ENCODE measurements at places on chromosomes 2 and 18.

GRCh38 chr2:235727174-235727573 is 233.3 kb downstream of the AGAP1 start:
- no peak for DNase-seq

DNA sequence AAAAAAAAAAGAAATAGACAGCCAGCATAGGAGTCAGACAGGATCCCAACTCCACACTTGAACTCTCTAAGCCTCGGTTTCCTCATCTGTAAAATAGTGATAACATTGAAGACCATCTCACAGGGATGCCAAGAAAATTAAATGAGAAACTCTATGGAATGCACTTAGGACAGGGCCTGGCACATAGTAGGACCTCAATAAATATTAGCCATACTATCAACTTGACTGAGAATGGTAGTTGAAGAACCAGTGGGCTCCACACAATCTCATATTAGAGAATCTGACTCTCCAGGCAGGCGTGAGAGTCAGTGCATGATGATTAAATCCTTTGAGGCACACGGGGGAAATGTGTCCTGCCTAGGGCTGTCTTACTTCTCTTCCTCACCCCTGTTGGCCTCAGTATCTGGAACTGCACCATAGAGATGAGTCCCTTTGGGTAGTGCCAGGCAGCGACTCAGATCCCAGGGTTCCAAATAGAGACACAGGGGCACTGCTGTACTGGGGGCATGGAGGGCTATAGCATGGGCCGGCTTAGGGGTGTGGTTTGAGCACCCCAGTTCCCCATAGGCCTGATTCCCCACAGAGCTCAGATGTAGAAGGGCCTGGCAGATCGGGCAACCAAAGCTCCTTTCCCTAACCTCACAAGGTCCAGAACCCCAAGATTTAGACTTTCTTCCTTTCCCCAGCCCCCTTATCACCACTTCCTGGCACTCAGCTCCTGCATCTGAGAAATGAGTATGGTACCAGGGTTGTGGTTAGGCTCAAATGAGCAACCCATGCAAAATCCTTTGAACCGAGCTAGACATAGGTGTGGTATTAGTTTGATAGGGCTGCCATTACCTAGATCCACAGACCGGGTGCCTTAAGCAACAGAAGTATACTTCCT is 51.3 kb upstream of the CAB39 start:
- no peak for DNase-seq

- no peak for DNase-seq
Measured at GRCh38 chr2:187875261-187876141, 321.3 kb upstream of the TFPI start.

- DNase-seq = no peak
Measured at GRCh38 chr2:70522627-70523026, 31.0 kb downstream of the TGFA start.

DNA sequence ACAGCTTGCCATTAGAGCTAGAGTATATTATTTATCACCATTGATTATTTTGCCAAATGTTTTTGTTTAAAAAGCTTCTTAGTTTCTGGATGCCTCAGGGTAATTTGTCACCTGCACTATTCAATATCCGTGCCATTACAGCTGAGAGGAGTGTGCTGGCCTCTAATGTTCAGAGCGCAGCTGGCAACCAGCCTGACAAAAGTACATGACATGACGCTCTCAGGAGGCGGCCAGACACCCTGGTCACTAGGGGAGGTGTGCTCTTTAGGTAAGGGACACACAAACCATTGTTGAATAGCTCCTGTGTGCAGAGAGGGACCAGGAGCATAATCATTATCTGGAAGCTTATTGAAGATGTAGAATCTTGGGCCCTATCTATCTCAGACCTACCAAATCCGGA is 20.3 kb downstream of the LIMS1 start:
- no peak for DNase-seq

DNA sequence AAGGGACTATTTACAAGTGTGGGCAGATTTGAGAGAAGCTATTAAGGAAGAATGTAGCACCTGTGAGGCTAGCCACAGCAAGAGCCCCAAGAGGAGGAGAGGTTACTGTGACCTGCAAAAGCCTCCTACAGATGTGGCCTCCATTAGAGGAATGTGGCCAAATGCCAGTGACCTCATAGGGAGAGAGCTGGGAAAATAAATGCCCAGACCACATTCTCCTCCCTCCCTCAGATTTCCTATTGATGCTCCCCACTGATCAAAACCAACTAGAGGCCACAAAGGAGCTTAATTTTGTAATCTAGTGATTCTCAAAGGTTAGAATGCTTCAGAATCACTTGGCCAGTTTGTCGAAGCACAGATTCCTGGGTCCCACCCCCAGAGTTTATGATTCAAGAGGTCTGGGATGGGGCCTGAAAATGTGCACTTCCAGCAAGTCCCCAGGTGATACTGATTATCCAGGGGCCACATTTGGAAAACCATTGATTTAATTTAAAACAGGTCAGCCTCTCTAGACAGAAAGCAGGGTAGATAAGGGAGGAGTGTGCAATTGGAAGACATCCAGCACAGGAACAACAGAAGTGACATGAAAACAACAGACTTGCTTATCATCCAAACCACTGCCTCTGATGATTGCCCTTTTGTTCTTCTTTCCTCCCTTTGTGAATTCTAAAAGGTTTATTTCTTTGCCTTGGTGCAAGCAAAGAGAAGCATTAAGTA is 61.2 kb upstream of the RBBP8 start:
- no peak for DNase-seq

GRCh38 chr18:62937065-62937464 is 221.7 kb downstream of the PHLPP1 start:
- no peak for DNase-seq

GRCh38 chr2:175918935-175919334 is 83.1 kb downstream of the LNPK start:
- DNase-seq = no peak

GRCh38 chr2:65015731-65016130 is 26.5 kb downstream of the SLC1A4 start:
- no peak for DNase-seq

- no peak for DNase-seq
Measured at GRCh38 chr2:207630491-207630890, 5.3 kb upstream of the METTL21A start.

DNA sequence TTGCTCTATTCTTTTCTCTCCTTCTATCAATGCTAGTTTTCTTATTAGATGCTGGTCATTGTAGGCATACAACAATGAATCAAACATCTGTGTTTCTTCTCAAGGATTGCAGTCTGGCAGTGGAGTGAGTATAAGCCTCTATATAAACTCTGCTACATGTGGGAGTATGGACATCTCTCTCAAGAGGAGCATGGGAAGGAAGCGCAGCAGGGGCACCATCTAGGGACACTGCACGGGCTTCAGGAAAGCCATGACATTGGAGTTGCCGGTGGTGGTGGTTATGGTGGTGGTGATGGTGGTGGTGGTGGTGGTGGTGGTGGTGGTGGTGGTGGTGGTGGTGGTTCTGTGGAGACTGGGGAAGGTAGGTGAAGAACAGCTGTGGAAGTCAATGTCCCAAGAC is 462.6 kb downstream of the RNF144A start:
- no peak for DNase-seq

GRCh38 chr2:55618275-55619055 is 1.0 kb upstream of the PPP4R3B start:
- peak; percentile 42 for DNase-seq

GRCh38 chr18:61544178-61544577 is 210.9 kb downstream of the CDH20 start:
- DNase-seq = no peak

GRCh38 chr2:25418944-25419677 is 77.4 kb upstream of the DNMT3A start:
- no peak for DNase-seq

DNA sequence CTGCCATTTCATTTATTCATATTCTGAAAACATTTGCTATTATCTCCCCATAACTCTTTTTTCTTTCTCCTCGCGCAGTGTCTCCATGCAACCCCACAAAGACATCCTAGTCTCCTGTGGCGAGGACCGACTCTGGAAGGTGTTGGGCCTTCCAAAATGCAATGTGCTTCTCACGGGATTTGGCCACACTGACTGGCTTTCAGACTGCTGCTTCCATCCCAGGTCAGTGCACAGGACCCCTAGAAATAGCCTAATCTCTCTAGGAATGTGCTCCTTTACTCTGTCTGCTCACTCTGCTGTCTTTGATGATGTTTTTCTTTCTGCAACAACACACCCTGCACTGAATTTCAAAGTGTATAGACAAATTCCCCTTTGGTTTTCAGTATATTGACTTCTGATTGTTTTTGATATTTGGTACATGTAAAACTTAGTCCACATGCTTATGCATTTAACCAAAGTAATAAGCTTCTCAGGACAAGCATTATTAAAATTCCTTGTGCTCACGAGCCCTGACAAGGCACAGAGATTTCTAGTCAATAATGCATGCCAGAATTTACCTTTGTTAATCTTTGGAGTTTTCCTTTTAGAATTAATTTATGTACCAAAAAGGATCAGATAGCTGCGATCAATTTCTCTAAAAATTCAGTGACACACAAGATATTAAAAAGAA is 548.3 kb upstream of the VWC2L start:
- no peak for DNase-seq

DNA sequence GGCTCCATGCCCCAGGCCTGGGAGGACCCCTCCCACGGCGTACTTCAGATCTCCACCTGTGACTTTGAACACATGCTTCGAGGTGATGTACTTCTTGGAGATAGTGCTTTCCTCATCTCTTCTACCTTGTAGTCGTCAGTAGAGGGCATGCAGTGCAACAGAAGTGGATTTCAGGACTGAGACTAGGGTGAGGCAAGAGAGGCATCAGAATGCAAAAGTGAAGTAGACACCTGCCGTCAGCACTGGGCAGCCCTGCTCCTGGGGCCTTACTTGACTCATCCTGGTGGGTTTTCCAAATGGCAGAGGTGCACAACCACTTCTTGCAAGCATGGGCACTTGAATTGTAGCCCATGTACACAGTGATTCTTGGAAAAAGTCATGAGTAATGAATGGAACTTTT is 258.8 kb downstream of the NEDD4L start:
- no peak for DNase-seq

DNA sequence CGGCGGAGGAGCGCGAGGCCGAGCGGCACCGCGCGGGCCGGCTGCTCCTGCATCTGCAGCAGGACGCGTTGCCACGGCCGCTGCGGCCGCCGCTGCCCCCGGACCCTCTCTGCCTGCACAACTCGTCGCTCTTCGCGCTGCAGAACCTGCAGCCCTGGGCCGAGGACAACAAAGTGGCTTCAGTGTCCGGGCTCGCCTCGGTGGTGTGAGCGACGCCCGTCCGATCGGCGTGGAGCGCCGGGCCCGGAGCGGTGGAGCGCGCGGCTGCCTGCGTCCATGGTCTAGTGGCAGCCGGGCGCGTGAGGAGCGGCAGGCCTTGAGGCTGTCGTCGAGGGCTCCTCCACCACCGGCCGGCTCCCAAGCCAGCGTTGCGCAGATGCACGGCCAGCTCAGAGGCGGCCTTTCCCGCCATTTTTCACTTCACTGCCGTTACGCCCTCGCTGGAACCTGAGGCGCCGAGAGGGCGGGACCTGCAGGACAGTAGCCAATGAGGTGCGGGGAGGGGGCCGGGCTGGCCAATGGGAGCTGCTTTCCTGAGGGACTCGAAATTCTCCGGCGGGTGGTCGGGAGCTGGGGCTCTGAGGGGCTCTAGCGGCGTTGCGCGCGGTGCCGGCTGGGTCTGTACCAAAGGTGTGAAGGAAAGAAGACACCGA is 1.9 kb downstream of the TLX2 start:
- DNase-seq = no peak

DNA sequence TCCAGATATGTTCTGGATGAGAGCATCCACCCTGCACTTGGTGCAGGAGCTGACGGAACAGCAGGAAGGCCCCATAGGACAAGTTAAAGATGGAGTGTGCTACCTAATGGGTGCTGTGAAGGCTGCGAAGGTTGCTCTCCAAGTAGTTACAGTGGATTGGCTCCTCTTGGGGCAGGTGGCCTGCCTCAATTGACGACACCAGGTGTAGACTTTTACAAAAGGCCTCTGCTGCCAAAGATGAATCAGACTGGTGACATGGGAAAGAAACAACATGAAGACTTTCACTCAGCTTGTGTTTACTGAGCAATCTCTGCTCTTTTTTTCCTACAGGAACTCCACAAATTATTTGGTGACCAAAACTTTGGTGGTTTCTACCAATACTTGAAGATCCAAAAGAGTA is 437.7 kb downstream of the PLCL1 start:
- no peak for DNase-seq

DNA sequence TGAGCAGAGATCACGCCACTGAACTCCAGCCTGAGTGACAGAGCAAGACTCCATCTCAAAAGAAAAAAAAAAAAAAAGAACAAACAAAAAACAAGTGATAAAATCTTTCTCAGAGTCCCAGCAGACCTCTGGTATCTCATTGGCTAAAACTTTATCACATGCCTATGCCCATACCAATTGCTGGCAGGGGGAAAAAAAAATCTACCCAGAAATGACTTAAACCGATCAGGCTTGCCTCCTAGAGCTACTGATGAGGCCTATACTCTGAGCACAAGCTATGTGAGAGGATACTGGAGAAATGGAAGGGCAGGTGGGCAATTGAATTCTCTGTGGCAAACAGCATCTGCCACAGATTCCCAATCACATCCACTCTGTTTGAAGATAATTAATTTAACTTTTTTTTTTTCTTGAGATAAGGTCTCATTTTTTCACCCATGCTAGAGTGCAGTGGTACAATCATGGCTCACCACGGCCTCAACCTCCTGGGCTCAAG is 49.0 kb downstream of the FBXO36 start:
- no peak for DNase-seq

DNA sequence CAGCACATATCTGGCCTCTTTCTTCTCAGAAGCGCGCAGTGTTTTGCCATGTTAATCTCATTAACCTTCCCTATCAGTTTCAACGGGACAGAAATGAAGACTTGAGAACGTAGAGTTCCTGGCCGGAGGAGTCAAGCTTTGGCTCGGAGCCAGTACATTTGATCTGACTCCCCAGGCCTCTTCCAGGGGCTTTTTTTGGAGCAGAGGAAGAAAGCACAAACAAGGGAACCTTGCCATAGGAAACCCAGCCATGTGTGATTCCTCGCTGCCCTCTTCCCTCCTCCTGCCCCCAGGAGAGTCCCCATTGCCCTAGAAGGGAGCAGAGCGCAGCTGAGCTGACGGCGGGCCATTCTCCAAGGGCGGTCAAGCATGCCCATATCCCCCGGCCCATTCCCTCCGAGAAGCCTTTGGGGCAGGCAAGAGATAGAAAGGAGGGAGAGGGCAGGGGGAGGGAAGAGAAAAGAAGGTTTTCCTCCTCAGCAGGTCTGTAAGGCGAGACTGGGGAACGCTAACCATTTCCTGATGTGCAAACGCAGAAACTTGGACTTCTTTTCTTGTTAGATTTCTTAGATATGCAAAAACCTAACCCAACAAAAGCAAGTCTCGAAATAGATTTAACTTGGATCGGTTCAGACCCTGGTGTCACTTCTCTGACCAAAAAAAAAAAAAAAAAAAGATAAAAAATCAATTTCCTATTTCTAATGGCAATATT is 63.7 kb upstream of the POU3F3 start:
- no peak for DNase-seq

DNA sequence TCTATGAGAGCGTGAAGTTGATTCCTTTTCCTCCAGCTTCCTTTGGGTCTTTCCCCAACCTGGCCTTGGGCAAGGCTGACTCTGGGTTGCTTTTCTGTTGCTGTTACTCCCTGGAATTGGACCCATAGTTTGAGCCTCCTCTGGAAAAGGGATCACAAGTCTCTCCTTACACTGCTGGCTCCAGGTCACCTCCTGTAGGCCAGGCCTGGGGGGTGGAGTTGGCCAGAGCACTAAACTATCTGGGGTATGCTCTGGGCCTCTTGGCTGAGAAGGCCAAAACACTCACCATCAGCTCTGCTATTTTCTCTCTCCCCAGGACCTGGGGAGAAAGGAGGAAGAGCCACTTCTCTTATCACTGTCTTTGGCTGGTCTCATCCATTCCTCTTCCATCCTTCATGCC is 56.5 kb upstream of the NCOA1 start:
- DNase-seq = no peak
